T-helper 1 cell treated with Interleukin-12 subunit alpha and Interleukin-12 subunit beta and Interleukin-4 antibody, amounts not matched to agents 30 ng/mL and 1 ng/mL, for 36 hours (primary cell): ENCODE measurements at places on chromosomes 11 and 22. TPM values are rescaled to one million over a fixed set of nuclear protein-coding genes. Genes with fewer than 3 reads are reported as not detected.

OR4D6 gene
- total RNA-seq: not detected in 2 replicates

ACTN3 gene
- total RNA-seq: not detected in 2 replicates

MYO7A gene
- total RNA-seq: 0.10 TPM in 1 of 2 replicates, not detected in the other

TRIM68 gene
- 11.0 and 11.8 TPM in 2 replicates for total RNA-seq

JAM3 gene
- total RNA-seq: 2.5 and 2.7 TPM in 2 replicates

GGT1 gene
- 151 and 164 TPM in 2 replicates for total RNA-seq

RAG2 gene
- not detected in 2 replicates for total RNA-seq

OR51B2 gene
- not detected in 2 replicates for total RNA-seq

RRM1 gene
- total RNA-seq: 138 and 157 TPM in 2 replicates

ATXN10 gene
- 84.2 and 88.2 TPM in 2 replicates for total RNA-seq

LMO1 gene
- total RNA-seq: not detected in 2 replicates

MMP13 gene
- 0.17 TPM in 1 of 2 replicates, not detected in the other for total RNA-seq

NLRP6 gene
- 10.5 and 11.7 TPM in 2 replicates for total RNA-seq

SOX6 gene
- total RNA-seq: 0.17 TPM in 1 of 2 replicates, not detected in the other

OR5M10 gene
- not detected in 2 replicates for total RNA-seq

PMM1 gene
- total RNA-seq: 26.3 and 26.7 TPM in 2 replicates

SLC5A1 gene
- not detected in 2 replicates for total RNA-seq

LAYN gene
- 4.1 and 4.8 TPM in 2 replicates for total RNA-seq

INSC gene
- 0.63 and 1.0 TPM in 2 replicates for total RNA-seq

ANO3 gene
- not detected in 2 replicates for total RNA-seq

C11orf97 gene
- not detected in 2 replicates for total RNA-seq

TEX54 gene
- total RNA-seq: not detected in 2 replicates

KREMEN1 gene
- not detected in 2 replicates for total RNA-seq

SUSD2 gene
- 1.2 and 1.6 TPM in 2 replicates for total RNA-seq

F2 gene
- 0.71 TPM in 1 of 2 replicates, not detected in the other for total RNA-seq

APOL3 gene
- total RNA-seq: 221 and 234 TPM in 2 replicates

FIBIN gene
- total RNA-seq: not detected in 2 replicates

NRGN gene
- total RNA-seq: 2.4 and 3.1 TPM in 2 replicates

OR56A3 gene
- not detected in 2 replicates for total RNA-seq

DDIAS gene
- total RNA-seq: 13.8 and 15.5 TPM in 2 replicates

YPEL4 gene
- 0.44 and 0.78 TPM in 2 replicates for total RNA-seq

TSSC4 gene
- 51.6 and 55.3 TPM in 2 replicates for total RNA-seq

NDUFC2 gene
- total RNA-seq: 194 and 204 TPM in 2 replicates

MS4A15 gene
- not detected in 2 replicates for total RNA-seq

KDM4E gene
- not detected in 2 replicates for total RNA-seq

SYCE3 gene
- not detected in 2 replicates for total RNA-seq

MS4A6A gene
- not detected in 2 replicates for total RNA-seq

POU2AF1 gene
- 9.1 and 9.3 TPM in 2 replicates for total RNA-seq

SLC22A8 gene
- not detected in 2 replicates for total RNA-seq

EXPH5 gene
- 0.88 and 1.7 TPM in 2 replicates for total RNA-seq

CARD16 gene
- total RNA-seq: 70.4 and 75.6 TPM in 2 replicates

SLC22A12 gene
- not detected in 2 replicates for total RNA-seq

HTR3A gene
- total RNA-seq: not detected in 2 replicates

OR2D2 gene
- 0.20 TPM in 2 replicates for total RNA-seq

OR8D1 gene
- not detected in 2 replicates for total RNA-seq

KMT2A gene
- total RNA-seq: 148 and 158 TPM in 2 replicates

APOL5 gene
- not detected in 2 replicates for total RNA-seq
